ENCODE measurements at places on chromosomes 13 and 19.

- DNase-seq = no peak
Measured at GRCh38 chr13:106755542-106755941, 187.6 kb upstream of the ARGLU1 start.

DNA sequence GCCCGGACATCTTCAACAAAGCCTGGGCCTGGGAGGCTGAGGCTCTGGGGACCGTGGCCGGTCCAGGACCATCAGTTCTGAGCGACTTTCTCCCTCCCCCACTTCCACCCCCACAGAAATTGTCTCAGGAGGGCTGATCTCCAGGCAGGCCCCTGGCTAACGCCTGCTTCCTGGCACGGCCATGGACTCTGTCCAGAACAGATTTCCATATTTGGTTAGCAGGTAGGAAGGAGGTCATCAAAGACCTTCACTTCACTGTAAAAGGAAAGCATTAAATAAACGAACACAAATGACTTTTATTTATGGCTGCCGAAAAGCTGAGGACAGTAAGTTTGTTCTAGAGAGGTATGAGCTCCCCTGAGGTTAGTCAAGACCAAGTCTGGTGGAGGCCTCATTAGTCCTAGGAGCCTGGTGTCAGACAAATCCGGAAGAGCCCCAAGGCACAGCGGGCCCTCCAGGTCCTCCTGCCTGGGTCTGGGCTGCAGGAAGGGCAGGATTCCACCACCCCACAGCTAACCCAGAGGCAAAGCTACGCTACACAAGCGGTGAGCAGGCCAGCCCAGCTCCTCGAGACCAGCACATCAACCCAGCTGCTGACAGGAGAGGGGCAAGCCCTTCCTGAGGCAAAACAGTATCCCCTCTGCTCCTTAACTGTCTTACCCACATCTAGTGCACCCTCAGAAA lies 4.6 kb upstream of the PLPP2 start:
- no peak for DNase-seq

- DNase-seq = no peak
Measured at GRCh38 chr19:35868172-35868822, at the start of gene APLP1. Gene APLP1 (plus strand): TSS chr19:35868574. CDS start chr19:35868637, 63 bp downstream.

- no peak for DNase-seq
Measured at GRCh38 chr19:38263689-38264485, 486 bp upstream of the SPINT2 start.

DNA sequence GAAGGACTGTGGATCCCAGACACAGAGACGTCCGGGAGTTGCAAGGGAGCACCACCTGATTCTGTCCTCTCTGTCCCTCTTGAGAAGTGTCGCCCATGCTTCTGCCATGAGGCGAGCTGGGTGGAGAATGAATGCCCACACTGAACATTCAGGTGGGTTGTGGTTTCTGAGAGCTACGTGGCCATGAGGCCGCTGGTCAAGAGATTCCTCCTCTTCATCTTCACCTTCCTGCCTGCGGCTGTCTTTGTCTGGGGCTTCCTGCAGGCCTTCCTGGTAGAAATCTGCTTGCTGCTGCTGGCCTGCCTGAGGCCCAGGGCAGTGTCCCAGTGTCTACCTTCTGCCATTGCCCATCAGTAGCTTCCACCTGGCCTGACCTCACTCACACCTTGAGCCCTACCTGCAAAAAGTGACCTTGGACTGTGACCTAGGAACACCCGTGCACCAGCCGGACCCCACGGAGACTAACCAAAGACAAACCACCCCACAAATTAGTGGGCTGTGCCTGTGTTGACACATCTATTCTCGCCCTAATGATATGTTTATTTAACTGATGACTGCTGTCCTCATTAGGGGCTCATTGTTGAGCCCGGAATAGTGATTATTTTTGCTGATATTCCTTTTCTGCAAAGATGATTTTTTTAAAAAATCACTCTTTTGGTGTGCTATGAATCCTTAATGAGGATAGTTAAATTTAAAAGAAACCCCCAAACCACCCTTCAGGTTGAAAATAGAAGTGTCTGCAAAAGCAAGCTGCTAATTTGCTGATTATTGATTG lies 38.7 kb upstream of the ZNF536 start:
- DNase-seq = no peak

GRCh38 chr19:16266586-16266942 lies 58.1 kb upstream of the KLF2 start:
- no peak for DNase-seq

- DNase-seq = no peak
Measured at GRCh38 chr13:37954191-37954590, 84.6 kb upstream of the TRPC4 start.

Measured in SW 1271 (cell line).